ENCODE measurements at places on chromosomes 12 and 14.

DNA sequence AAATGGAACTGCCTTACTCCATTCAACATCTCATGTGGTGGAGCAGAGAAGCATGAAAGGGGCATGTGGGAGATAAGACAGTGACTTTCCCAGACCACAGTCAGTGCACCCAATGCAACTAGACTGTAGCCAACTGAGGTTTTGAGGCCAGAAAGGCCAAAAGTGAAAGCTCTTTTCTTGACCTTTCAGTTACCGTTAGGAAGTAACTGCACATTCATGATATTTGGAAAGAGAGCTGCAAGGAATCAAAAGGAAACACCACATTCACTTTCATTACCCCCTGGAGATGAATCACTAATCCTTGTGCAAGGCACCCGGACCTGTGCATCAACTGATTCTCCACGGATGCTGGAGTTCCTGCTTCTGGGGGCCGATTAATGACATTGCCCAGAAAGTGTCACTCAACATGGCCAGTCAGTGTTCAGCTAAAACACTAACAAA is 72.9 kb upstream of the ELK3 start:
- DNase-seq, result no peak

- DNase-seq, result no peak
These were observed 527.1 kb upstream of the FLRT2 start for GRCh38 chr14:85002846-85003245.

- no peak for DNase-seq
These were observed 9.2 kb downstream of the NIN start for GRCh38 chr14:50821510-50822464.

DNA sequence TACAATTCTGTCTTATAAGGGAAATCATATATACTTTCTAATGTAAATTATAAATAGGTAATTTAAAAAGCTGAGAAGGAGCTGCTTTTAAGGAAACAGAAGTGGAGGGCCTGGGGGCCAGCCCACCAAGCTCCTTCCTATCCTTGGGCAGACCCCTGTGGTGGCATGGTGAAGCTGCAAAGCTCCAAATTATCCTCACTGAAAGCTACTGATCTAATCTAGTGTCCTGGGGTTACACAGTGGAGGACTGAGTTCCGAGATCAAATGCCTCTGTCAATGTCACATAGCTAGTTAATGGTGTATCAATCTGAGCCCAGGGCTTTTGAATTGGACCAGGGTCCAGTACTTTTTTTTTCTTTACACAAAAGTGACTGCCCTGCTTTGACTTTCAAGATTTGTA is 355.4 kb downstream of the CEP128 start:
- DNase-seq, result no peak

DNA sequence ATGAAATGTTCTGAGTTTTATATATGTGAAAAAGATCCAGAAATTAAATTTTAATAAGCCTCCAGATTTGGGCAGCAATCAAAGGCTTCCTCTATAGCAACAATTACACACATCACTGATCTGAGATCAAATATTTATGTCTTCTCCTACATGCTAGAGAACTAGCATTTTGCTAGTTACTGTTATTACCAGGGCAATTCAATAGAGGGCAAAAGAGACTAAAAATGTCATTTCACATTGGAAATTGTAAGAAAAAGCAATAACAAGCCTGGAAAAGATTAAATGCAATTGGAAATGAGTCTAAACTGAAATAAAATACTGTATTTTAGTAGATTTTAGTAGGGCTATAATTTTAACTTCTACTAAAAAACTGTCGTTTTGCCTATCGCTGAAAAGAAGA is 32.6 kb upstream of the ANO6 start:
- DNase-seq, result no peak

DNA sequence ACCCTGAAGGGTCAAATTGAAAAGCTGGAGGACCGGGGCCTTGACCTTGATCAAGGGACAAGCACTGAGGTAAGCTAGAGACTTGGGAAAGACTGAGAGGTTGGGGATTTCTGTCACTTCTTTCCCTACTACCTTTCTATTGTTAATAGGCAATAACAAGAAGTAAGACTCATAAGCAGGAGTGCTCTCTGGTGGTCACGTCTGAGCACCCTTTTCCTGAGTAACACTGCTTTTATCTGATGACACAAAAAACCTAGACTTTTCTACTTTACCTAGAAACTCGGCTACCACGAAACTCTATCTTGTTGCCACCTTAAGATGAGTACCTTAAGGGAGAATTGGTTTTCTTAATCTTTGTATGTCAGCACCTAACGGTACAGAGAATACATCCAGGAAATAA is 35.5 kb upstream of the PPFIBP1 start:
- no peak for DNase-seq

DNA sequence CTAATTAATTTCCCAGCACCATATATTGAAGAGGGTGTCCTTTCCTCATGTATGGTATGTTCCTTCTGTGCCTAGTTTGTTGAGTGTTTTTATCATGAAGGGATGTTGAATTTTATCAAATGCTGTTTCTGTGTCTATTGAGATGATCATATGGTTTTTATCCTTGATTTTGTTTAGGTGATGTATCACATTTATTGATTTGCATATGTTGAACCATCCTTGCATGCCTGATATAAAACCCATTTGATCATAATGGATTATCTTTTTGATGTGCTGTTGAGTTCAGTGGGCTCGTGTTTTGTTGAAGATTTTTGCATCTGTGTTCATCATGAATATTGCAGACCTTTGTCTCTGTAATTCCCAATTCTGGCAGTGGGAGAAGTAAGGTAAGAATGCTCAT is 44.6 kb downstream of the RASSF8 start:
- DNase-seq, result no peak

DNA sequence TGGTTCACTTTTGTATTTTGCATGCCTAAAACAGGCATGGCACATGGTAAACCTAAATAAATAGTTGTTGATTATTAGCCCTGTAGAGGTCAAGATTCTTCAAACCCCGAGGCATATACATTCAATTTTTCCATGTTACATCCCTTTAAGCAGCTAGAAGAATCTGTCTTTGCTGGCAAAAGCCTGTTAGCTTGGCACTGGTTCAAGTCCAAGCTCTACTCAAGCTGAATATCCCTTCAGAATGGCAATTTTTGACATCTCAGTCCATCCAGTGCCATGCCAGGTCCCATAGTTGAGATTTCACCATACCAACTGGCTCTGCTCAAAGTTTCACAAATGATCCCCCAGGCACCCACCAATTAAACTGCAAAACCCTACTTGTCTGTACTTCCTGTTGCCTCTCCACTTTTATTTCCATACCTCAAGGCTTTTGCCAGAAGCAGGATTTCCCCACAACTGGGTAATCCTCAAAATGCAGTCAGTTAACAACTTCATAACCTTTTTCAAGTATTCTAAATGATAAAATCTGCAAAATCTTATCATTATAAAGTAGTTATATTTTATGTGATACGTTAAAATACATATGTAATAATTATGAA is 9.0 kb upstream of the DCN start:
- DNase-seq, result no peak

DNA sequence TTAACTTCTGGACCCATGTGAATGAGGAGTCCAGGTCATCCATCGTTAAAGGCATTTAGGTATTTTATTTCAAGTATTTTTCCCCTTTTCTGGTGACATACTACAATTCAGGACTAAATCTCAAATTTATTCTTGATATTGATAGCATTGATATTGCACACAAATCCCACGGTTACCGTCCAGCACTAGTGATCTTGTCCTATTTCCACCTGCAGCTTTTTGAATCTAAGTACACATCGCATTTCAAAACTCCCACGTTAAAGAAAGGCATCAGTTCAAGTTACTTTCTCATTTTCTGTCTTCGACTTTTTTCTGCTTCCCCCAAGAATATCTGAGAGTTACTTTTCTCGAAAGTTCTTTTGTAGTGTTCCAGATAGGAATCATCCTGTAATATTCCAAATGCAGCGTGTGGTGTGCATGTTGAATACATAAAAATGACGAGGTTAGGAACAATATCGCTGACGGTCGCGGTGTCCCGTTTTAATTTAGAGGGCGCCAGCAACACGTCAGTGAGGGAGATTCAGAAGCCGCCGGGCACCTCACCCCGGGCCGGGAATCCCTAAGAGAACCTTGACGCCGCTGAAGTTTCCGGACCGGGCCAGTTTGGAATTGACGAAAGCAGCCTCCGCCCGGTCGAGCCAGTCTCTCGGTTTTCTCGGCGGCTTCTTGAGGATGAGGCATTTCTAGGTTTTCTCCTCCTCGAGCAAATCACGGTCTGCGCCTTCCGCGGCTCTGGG is 569 bp upstream of the RGS6 start:
- no peak for DNase-seq

DNA sequence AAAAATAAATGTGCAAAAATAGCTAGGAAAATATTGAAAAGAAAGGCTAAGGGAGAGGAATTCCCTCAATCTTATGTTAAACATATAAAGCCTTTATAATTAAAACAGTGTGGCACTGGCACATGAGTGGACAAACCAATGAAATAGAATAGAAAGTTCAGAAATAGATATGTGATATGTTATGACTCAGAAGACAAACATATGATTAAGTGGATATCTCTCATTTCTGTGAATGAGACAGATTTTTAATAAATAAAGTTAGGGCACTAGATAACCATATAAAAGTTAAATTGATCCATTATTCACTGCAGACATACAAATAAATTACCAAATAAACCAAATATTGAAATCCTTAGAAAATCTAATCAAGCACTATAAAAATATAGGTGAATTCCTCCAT is 73.0 kb downstream of the ALG10B start:
- DNase-seq, result no peak

DNA sequence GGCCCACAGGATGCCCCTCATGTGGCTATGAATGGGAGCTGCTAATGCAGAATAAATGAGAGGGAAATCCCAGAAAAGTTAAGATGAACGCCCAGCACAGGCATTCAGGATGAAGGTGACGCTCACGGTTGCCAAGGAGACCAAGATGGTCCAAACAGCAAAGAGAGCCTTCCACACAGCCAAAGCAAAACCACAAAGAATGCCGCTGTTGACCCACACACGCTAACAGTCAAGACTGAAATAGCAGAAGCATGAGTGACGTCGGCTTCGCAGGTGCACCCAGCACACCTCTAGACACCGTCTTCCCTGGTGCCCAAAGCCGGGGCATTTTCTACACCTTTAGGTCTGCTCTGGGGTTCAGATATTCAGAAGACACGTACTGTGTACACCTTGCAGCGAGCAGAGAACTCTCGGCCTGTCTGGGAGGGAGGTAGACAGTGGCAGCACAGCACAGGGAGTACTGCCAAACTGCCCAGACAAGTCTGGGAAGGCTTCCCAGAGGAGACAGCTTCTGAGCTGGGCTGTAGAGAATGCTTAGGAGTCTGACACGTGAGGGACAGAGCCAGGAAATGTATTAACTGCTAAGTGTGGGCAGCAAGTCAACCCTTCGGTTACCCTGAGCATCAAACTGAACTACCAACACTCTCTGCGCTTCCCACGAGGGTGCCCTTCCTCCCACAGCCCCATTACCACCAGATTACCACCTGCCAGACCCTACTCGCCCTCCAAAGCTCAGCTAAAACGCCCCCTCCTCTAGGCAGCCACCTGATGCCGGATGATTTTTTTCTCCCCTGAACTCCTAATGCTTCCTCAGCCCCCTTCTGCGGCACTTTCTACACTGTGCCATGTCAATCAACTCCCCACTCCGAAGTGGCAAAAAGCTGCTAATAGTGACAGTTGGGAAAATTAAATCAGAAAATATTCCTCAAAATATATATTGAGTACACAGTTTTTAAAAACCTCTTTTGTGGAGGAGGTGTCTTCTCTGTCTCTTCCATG is 50.1 kb downstream of the CCDC88C start:
- DNase-seq, result no peak

DNA sequence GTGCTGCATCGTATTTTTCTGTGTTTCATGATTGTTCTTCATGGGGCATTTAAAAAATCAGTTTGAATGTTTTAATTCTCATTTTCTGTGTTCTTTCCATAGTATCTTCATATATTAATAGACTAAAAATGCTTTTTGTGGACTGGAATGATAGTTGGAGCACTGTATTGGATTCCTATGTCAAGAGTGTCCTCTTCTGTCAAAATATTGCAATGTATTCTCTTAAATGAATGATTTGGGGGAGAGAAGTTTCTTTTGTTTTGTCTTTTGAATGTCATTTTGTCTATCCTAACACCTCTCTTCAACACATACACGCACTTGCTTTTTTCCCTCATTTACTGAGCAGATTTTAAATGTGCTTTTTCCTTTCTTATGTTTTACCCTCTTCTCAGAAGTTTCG is 4.7 kb upstream of the EIF2S3B start:
- DNase-seq, result no peak

GRCh38 chr14:90753456-90754005 is 62.7 kb downstream of the TTC7B start:
- no peak for DNase-seq

DNA sequence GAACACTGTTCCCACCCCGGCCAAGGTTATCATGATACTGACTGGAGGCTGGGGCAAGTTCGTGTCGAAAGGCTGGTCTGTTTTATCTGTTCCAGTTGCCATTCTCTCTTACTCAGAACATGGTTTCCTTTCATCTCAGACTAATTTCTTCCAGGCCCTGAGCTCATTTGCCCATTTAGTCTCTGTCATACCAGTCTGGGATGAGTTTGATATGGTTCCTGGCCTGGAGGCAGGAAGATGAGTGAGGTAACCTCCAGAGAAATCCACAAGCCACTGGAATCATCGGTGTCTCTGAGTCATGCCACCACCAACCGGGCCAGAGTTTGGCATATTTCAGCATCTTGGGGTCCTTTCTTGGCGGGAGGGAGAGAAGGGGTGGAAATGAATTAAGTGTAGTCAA is 114.7 kb downstream of the NTF3 start:
- DNase-seq, result no peak

DNA sequence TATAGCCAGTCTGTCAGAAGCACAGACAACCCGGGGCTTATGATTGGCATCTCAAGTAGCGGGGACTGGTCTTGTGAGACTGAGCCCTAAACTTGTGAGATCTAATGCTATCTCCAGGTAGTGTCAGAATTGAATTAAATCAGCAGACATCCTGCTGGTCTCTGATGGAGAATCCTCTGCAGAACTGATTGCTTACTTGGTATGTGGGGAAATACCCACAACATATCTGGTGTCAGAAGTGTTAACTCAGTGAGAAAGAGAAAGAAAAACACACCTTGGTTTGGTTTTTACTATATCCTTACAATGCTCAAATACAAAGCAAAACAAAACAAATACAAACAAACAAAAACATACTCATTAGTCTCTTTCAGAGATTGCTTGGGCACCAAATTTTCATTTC is 10.0 kb downstream of the SEL1L start:
- no peak for DNase-seq

- DNase-seq, result no peak
These were observed 4.0 kb downstream of the MAPKAPK5 start for GRCh38 chr12:111846016-111846415.

DNA sequence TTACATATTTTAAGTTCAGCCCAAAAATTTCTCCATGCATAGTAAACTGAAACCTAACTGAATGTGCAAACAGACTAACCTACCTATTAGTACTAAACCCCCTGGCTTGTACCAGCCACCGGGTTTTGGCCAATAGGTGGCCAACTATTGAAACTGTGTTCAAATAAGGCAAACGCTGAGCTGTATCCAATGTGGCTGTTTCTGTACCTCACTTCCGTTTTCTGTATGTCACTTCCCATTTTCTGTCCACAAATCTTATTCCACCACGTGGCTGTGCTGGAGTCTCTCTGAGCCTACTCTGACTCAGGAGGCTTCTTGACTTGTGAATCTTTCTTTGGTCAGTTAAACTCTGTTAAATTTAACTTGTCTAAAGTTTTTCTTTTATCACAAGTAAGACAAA is 6.0 kb upstream of the FBXO34 start:
- DNase-seq, result no peak

GRCh38 chr12:77118696-77119095 is 53.3 kb upstream of the E2F7 start:
- no peak for DNase-seq

Data from type B pancreatic cell (in vitro differentiated cells).